Posterior vena cava (tissue), 2 donors: ENCODE measurements at places on chromosomes 13 and 19. TPM values are rescaled to one million over a fixed set of nuclear protein-coding genes. Genes with fewer than 3 reads are reported as not detected.

- DNase-seq: no peak
Measured at GRCh38 chr13:24650161-24650560, 30.0 kb upstream of the ATP12A start.

DNA sequence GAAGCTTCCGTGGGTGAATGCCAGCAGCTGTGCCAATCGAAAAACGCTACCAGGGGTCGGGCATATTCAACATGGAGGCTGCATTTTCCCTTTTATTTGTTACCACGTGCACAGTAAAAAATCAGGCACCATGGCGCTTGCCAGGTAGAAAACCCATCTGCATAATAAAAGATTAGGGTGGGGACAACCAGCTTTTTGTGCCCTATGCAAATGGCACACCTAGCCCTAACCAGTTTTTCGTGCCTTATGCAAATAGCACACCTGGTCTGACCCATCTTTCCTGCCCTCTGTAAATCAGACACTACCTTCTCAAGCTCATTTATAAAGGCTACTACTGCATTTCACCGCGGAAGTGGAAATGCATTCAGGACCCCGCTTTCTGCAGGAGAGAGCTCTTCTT, 62.1 kb upstream of the FREM2 start:
- DNase-seq: no peak

- DNase-seq: no peak
Measured at GRCh38 chr19:737591-738093, 13.3 kb upstream of the MISP start.

- DNase-seq: no peak
Measured at GRCh38 chr13:112213467-112214255, 146.7 kb downstream of the SOX1 start.

TUBB4A gene
- 0.48 TPM for total RNA-seq

DNA sequence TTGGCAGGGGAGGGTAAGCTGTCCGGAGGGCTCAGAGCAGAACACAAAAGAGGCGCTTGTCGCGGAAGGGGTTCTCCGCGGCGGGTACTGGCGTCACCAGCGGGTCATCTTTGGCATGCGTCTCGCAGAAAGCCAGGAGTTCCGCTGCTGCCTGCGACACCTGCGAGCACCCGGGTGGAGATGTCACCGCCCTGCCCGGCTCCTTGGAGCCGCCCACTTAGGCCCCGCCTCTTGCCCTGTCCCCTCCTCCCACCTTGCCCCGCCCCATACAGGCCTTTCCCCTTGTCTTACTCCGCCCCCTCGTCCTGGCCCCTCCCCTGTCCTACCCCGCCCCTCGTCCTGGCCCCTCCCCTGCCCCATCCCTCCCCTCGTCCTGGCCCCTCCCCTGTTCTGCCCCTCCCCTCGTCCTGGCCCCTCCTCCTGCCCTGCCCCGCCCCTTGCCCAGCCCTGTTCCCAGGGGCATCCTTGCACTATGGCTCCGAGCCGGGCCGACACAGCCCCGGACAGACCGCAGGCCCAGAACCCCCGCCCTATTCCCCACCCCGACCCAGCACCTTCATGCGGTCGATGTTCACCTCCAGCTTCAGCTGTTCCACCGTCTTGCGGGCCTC, 1.9 kb downstream of the GNG8 start:
- DNase-seq: peak; percentile 96

ZNF99 gene
- total RNA-seq: 0.32 TPM

MBD3L3 gene
- total RNA-seq: not detected

DNA sequence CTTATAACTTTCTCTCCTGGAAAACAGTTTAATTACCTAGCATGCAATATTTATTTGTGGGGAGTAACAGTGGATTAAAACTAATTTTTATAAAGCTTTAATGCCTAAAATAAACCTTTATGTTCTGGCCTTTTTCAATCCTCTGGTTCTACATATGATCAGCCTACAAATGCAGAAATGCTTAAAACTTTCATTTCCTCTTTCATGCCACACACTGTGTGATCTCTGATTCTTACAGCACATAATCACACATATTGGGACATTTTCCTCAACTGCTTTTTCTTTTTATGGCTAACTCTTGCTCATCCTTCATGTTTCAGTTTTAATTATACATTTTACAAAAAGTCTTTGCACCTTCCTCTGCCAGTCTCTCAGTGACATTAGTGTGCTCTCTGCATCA, 910.8 kb upstream of the SLITRK6 start:
- no peak for DNase-seq

DNA sequence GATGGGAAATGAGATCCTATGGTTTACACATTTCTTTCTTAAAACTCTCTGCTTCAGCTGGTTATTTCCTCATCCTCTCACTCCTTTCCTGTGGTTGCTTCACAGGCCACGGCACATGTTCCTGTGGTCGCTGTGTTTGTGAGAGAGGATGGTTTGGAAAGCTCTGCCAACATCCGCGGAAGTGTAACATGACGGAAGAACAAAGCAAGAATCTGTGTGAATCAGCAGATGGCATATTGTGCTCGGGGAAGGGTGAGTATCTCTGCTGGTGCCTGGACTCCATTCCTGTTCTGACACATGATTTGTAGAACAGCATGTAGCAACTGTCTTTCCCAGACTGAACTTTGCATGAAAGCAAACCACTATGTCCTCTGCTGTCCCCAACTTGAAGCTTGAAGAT, 254.2 kb downstream of the ITGBL1 start:
- DNase-seq: no peak

GRCh38 chr19:42245231-42245630, 2.8 kb upstream of the GSK3A start:
- no peak for DNase-seq

GRCh38 chr13:110772091-110772984, 58.8 kb downstream of the ING1 start:
- DNase-seq: no peak

DNA sequence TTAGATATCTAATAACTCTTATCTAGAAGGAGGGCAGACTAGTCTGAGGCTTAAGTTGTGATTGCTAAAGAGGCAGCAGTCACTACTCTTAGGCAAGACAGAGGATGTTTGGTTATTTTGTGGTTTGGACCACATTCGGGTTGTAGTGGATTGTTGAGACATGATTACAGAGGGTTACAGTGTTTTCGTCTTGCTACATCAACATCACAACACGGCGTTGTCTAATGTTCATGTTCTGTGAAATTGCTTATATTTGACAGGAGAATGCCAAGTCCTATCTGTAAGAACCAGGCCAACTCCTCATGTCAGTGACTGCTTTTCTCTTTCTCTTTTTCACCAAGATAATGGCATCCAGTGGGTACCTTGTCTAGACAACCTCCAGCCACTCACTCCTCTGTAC, 16.8 kb upstream of the TM9SF2 start:
- no peak for DNase-seq

DNA sequence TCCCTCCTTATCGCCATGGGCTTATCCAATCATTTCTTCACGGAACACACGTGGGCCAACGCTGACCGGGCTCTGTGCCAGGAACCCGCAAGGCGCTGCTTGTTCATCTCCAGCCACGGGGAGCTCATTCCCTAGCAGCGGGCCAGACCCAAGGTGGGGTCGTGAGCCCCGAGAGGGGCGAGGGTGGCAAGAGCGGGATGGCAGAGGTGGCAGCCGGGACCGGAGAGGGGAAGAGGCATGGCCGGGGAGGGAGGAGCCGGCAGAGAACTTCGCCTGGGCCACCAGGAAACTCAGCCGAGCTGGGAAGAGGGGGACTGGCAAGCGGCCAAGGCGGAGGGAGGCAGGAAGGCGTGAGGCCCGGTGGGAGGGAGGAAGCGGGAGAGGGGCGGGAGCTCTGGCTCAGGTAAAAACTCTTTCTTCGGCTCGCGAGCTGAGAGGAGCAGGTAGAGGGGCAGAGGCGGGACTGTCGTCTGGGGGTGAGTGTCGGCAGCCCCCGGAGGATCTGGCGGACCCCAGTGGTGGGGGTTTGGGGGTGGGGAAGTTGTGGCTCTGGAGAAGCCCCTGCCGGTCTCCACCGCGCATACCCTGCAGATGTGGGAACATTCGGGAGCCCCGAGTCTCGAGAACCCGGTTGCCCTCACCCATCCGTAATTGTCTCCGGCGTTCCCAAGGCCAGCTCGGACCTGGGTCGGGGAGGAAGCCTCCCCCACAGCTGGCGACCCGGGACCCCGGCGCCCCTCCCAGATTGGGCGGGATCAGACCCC, at the start of gene B3GNT3:
Gene B3GNT3 (plus strand): TSS at position 408 of the 764 bp plus-strand sequence. CDS start 12,670 bp downstream, outside the sequence.
- no peak for DNase-seq

- DNase-seq: no peak
Measured at GRCh38 chr19:10219678-10220077, 11.5 kb downstream of the S1PR2 start.

FPR1 gene
- total RNA-seq: 38.3 TPM

LILRB5 gene
- total RNA-seq: 14.9 TPM

LAIR1 gene
- total RNA-seq: 42.2 TPM

DNA sequence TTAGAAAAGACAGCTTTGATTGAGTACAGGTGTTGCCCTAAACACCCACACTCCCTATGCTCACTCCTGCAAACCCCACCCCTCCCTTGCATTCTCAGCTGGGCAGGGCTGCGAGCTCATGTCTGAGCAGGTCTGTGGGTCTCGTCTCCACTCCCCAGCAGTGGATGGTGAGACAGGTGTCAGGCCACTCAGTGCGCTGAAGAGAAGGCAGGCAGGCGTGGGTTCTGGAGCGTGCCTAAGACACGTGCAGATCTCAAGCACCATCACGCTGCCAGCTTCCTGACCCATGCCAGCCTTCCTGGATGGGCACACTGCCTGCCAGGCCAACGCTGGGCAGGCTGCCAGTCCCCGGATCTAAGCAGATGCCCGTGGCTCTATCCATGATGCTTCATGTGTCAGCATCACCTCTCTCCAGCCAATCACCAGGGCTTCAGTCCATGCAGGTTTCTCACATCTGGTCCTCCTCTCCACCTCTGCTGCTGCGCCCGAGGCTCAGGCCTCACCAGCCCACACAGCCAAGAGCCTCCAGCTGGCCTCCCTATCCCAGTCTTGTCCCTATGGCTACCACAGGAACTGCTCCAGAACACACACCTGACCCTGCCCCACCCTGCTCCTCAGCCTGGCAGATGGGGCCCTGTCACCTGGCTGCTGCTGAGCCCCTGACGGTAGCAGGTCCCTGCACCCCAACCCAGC, 42.6 kb downstream of the EPS15L1 start:
- no peak for DNase-seq

TEX101 gene
- total RNA-seq: not detected

DNA sequence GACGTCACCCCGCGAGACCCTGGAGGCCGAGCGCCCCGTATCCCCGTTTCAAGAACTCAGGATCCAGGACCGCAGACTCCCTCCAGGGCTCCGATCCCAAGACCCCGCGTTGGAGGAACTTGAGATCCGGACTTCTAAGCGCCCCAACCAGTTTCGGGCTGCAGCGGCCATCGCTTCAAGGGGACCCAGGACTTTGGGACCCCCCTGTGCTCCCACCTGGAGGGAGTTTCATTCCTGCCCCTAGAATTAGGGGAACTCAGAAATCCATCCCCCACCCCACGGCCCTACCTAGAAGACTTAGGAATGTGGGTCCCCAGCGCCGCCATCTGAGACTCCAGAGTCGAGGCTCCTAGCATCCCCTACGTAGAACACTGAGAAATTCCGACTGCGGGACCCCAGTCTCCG, 400 bp downstream of the PLEKHG2 start:
- no peak for DNase-seq

DNA sequence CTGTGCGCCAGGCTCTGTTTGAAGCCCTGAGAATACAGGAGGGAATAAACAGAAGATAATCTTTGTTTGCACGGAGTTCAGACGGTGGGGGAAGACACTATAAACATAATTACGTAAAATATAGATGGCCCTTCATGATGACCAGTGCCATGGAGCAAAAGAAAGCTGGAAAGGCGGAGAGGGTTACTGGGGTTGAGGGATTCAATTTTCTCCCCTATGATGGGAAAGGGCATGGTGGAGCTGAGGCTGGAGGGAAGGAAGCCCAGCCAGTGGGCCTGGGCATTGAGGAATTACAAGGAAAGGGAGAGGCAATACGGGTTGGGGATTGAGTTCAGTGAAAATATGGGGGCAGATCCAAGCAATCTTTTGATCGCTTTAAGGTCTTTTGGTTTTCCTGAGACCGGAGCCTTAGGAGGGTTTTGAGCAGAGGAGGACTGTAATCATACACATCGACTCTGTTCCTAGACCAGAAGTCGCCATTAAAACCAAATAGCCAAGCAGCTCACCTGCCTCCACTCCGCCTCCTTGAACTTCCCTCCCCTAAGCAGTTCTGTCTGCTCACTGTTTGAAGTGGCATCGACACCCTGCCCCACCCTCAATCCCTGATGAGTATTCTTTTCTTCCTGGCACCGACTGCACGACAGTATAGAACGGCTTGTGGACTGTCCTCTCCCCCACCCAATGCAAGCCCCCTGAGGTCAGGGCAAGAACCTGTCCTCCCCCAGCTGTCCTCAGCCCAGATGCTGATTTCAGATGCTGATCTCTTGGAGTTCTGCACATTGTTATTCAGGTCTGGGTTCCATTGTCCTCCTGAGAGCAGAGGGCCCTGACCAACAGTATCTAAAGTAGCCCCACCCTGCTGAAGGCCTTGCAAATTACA, 813 bp upstream of the ZNF296 start:
- DNase-seq: no peak

GRCh38 chr19:46251416-46251815, 21.9 kb downstream of the IGFL1 start:
- no peak for DNase-seq

TMEM145 gene
- not detected for total RNA-seq

CCDC169 gene
- total RNA-seq: 0.97 TPM

- DNase-seq: no peak
Measured at GRCh38 chr19:32189956-32190706, 155.3 kb upstream of the ZNF507 start.

ZNF525 gene
- 13.5 TPM for total RNA-seq

- no peak for DNase-seq
Measured at GRCh38 chr19:29247471-29247870, 34.5 kb upstream of the UQCRFS1 start.

DNA sequence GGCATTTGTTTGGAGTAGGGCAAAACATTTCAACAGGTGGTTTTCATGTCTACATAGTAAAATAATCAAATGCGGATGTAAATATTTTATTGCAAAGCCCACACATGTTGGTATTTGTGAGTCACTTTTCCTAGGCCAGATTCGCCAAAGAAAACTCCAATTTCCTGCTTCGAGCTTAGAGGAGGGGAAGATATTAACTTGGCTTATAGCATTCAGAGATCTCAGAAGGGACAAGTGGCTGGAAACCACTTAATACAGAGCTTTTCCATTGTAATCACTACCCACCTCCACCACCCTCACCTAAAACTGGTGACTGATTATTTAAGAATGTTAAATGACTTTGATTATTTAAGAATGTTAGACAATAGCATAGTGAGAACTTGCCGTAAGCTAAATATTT, 530.6 kb upstream of the SPRY2 start:
- DNase-seq: no peak
